SHP77 treated with DMSO at 0.1 percent for 48 hours (cell line): ENCODE measurements at places on chromosomes 11 and 22.

DNA sequence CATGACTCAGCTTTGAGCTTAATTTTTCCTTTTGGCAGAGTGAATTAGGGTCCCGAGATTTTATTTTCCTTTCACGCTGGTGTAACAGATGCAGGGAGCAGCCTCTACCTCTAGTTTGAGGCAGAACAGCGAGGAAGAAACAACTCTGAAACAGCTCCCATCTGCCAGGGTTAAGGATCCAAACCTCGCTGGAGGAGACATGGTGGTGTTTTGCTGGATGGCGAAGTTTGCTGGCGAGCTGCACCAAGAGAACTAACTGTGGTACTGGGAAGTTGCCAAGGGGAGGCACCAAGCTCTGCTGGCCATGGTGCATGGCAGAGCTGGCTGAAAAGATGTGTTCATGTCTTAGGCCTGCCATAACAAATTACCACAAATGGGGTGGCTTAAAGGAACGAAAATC is 7.6 kb upstream of the ALKBH3 start:
- DNase-seq: no peak

- DNase-seq: no peak
These were observed 1025.2 kb downstream of the TBC1D22A start for GRCh38 chr22:47787501-47788227.

GRCh38 chr11:65646958-65647701 is 9.2 kb downstream of the SIPA1 start:
- DNase-seq: no peak

GRCh38 chr22:50691521-50691920 is 18.9 kb downstream of the SHANK3 start:
- DNase-seq: peak; percentile 1

DNA sequence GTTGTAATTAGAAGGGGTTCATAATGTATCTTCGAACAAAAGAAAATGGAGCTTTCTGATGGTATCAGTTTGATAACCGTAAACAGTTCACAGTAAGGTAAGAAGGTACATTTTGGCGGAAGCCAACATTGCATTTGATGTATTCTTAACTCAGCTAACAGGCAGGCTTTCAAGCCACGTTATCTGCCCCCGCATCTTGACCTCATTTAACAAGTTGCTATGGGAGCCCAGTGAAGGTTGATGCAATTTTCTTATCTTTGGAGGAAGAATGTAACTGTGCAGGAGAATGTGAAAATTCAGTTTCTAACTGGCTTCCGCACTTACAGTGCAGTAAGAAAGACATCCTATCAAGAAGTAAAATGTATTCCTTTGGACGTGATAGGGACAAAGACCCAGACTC is 110.6 kb downstream of the ETS1 start:
- no peak for DNase-seq

- peak; percentile 71 for DNase-seq
These were observed 464 bp upstream of the CECR2 start for GRCh38 chr22:17368554-17369438.

DNA sequence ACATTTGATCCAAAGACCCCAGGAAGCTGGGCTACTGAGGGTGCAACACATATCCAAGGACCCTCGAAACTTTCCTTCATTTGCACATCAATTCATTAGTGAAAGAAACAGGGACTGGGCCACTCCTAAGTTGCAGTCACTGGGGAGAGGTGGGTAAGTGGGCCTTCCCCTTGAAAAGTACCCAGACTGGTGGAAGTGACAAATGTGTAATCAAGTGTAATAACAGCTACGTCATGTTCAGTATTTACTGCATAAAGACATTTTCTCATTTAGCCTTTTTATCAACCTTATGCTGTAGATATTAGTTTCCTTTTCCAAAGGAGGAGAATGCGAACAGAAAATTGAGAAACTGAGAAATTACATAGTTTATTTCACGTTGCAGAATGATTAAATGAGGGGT is 101.9 kb upstream of the OLFML1 start:
- DNase-seq: no peak

DNA sequence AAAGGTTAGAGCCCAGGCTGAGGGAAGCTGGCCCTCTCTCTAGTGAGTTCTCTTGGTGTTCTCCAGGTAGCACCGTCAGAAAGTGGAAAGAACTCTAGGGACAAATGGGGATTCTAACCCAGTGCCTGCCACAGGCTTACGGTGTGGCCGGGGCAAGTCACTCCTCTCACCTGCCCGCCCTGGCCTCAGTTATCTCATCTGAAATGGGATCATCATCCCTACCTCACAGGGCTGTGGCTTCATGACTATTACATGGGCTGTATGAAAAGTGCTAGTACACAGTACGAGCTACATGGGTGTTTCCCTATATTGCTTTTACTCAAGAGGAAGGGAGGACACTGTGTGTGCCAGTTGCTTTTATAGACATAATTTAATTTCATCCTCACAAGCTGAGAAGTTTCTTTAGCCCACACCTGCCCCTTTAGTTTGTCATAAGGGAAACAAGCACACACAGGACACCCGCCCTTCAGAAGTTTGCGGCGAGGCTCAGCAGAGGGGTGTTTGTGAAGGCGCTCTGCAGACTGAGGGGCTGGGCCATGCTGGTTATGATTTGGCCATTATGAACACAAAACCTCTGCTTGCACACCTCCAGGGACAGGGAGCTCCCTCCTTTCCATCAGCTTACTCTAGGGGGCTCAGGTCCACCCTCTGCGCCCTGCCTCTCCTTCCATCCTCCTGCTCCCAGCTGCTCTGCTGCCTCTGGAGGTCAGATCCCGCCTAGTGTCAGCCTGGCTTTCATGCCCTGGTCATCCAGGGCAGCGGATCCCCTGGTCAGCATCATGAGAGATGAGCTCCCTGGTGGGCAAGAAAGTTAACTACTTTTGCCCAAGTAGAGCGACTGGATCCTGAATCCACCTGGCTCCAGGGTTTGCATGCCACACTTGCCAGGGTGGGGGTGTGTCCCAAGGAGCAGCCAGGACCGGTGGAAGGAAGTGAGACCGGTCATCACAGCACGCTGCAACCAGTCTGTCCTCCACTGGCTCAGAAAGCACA is 1.2 kb downstream of the KLHL35 start:
- DNase-seq: no peak

DNA sequence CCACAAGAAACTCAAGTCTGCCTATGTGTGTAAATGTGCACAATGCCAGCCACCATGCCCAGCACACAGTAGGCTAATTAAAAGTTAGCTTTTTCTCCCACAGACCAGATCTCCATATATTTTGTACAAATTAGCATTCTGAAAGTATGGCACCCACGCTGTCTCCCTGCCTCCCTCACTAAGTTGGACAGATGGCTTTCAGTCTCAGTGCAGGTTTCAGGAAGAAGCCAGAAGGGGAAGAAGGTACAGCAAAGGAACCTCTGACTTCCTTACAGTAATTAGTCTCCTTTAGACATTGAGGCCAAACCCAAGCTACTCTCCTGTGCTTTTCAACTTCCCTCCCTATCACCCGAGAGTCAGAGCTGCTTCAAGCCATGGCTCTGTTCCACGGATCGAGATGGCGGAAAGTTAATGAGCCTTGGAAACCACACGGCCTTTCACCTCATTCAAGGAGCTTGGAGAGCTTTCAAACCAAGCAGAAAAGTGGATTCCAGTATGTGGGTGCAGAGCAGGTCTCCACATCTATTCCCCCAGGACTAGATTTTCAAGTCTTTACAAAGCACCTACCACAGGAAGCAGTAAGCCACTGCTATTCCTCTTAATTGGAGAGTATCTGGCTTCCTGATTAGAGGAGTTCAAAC is 221.1 kb upstream of the NARS2 start:
- DNase-seq: no peak

GRCh38 chr11:84720706-84721402 is 906.3 kb downstream of the DLG2 start:
- peak; percentile 17 for DNase-seq

DNA sequence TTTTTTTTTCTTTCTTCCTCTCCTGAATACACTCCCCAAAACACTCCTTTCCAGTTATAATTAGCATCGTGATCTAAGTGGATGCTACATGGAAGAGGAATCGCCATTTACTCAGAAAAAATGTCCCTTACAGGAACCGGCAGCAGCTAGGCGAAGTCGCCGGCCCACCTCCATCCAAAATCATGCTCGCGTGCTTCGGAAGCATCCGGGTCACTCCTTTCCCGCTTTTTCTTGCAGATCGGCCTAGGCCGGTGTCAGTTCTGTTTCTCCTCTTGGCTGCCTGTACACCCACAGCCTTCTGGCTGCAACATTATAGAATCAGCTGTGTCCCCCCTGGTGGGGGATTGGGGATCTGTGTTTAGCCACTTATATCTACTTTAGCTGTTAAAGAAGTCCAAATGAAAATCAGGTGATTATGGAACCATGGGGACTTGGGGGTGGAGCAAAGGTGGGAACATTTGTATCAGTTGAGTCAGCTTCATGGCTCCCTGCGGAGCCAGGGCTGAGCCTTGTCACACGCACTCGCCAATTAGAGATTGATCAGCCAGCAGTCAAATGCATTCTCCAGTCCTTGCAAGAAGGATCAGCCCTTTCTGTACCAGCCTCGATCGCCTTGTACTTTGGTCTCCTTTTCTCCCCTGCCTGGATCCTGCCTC is 36.3 kb downstream of the ASRGL1 start:
- DNase-seq: no peak

DNA sequence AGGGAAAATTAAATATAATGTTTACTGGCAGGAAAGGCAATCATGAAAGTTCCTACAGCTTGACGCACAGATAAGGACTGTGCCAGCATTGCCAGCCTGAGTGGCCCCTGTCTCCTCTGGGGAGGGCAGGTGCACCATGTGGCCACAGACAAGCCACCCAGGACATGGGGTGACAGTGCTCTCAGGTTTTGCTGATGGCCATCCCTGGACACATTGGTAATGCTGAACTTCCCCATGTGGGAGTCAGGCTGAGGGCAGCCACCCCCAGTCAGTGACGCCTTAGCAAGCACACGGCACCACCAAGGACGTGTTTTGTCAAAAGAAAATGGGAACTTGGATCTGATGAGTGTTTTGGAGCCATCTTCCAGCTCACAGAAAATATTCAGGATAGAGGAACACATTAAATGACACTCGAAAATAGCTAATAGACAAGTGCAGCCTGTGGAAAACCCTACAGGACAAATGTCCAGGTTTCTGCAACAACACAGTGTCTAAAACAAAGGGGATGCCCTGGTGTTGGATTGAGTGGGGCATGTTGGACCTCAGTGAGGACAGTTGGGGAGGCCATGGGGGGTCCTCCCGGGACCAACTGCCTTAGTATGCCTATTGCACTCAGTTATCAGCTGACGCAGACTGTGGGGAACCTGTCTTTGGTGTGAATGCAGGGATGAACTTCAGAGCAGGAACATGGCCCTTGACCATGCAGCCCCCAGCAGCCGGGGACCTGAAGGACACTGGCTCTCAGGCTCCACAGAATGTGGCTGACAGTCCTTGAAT is 1450.5 kb downstream of the BRD1 start:
- no peak for DNase-seq

GRCh38 chr11:67117672-67118180 is 1.3 kb upstream of the KDM2A start:
- peak; percentile 28 for DNase-seq

- no peak for DNase-seq
These were observed 25.6 kb downstream of the SMCO4 start for GRCh38 chr11:93517611-93518010.

GRCh38 chr22:27699383-27700019 is 102.1 kb downstream of the MN1 start:
- DNase-seq: no peak

DNA sequence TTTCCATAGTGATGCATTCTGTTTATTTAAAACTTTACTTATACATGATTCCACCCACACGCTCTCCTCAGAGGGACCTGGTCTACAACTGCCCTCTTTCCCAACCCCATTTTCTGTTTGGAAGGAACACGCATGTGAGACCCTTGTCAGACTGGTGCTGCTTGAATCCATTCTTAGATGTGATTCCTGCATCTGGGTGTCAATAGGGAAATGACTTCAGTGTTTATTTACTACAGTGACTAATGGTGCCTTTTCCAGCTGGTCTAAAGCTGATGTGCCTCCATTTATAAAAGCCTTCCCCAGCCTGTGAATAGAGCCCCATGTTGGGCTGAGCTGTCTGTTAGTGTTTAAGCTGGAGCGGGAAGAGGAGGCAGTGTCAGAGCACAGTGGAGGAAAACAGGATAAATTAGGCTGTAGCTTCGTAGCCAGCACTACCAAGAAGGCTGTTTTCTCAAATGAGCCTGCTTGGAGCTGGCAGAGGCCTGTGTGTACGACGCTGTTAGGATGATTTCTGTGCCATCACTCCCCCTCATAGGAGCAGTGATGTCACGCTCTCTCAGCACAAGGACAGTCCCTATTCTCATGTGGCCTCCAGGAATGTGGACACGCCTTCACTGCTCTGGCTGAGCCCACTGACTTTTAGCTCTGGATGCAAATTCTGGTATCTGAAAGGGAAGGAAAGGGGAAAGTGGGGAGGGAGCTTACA is 18.9 kb upstream of the C11orf96 start:
- no peak for DNase-seq

GRCh38 chr11:11349870-11350337 is 3.1 kb downstream of the CSNK2A3 start:
- no peak for DNase-seq

GRCh38 chr11:117519590-117519989 is 191.9 kb downstream of the CEP164 start:
- DNase-seq: no peak

DNA sequence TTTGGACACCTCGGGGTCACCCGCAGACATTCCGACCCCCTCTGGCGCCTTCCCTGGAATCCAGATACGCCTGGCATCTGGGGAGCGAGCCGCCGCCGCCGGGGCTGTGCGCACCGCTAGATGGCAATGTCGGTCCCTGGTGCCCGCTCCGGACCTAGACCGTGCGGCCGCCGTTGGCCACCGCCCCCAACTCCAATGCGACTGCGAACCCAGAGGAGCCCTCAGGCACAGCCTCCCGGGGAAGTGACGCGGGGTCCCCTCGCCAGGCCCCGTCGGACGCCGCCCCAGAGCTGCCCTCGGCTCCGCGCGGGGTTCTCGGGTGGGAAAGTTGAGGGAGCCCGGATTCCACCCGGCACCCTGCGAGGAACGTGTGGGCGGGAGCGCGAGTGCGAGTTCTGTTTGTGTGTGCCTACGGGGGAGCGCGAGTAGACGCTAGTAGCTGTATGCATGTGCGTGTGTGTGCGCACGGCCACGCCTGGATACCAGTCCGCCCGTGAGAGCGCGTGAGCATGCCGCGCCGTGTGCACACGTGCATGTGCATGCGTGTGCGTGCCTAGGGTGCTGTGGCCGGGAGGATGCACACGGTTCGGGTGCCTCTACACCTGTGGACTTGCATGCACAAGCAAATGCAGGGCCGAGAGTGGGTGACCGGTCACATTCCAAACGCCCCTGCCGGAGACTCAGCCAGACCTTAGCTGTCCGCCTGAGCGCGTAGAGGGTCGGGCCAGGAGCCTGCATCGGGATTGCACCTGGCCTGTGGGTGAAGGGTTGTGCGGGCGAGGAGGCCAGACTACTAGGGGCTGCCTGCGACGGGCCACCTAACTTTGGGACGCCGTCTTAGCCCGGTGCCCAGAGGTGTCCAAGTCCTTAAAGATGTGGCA is 1.9 kb downstream of the CHRM4 start:
- DNase-seq: peak; percentile 57

GRCh38 chr11:10900681-10901415 is 43.0 kb upstream of the ZBED5 start:
- no peak for DNase-seq

GRCh38 chr11:44307340-44308099 is 2.4 kb downstream of the ALX4 start:
- no peak for DNase-seq

- DNase-seq: no peak
These were observed 281.3 kb downstream of the TTC28 start for GRCh38 chr22:28398355-28398754.
